ENCODE measurements at places on chromosomes 11 and 22.

DNA sequence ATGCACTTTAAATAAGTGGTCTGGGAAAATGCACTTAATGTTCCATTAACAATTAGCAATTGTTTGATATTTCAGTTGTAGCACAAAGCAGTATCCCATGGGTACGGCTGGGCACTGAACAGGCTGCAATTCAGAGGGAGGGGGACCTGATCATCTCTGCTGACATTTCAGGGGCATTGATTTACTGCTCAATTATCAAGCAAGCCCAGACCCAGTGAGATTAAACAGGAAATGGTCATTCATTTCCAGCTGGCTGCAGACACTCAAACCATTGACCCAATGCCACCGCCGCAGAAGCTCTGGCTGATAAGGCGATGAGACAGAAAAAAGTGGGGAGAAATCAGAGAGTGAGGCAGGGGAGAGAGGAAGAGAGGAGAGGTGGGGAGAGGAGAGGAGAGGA is 1.2 kb downstream of the GPR83 start:
- no peak for DNase-seq

GRCh38 chr22:38108561-38109319 is 1.7 kb downstream of the BAIAP2L2 start:
- DNase-seq = no peak

DNA sequence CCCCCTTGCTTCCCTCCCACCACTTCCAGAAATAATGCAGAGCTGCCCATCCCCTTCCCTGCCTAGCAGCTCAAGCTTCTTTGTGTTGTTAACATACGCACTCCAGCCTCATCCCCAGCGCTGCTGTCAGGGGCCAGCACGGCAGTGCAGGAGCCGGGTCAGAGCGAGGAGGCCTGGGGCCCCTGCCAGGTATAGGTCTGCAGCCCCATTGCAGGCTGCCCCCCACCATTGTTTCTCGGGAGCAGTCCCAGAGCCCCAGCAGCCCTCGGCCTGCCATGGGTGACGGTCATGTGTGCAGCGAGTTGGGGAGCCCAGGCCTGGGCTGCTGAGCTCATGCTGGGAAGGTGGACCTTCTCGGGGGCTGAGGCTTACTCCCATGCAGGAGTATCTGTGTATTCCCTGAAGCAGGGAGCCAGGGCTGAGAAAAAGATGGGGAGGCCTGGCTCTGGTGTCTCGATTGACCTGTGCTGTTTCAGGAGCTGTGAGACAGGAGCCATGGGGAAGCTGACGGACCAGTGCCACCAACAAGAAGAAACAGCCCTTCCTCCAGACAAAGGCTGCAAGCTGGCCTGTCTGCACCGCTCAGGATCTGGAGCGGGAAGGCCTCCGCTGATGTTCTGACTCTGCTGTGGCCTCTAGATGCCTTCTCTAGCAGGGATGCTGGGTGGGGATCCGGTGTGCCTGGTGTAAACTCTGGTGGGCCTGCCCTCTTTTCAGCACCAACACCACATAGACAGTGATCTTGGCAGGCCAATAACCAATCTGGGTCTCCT is 220.5 kb upstream of the B3GAT1 start:
- no peak for DNase-seq

GRCh38 chr11:112279901-112280267 is 19.2 kb upstream of the PLET1 start:
- peak; percentile 64 for DNase-seq

GRCh38 chr11:132804258-132804657 is 728.0 kb downstream of the OPCML start:
- no peak for DNase-seq

- DNase-seq = no peak
Measured at GRCh38 chr11:72111300-72112142, 974 bp downstream of the ANAPC15 start.

DNA sequence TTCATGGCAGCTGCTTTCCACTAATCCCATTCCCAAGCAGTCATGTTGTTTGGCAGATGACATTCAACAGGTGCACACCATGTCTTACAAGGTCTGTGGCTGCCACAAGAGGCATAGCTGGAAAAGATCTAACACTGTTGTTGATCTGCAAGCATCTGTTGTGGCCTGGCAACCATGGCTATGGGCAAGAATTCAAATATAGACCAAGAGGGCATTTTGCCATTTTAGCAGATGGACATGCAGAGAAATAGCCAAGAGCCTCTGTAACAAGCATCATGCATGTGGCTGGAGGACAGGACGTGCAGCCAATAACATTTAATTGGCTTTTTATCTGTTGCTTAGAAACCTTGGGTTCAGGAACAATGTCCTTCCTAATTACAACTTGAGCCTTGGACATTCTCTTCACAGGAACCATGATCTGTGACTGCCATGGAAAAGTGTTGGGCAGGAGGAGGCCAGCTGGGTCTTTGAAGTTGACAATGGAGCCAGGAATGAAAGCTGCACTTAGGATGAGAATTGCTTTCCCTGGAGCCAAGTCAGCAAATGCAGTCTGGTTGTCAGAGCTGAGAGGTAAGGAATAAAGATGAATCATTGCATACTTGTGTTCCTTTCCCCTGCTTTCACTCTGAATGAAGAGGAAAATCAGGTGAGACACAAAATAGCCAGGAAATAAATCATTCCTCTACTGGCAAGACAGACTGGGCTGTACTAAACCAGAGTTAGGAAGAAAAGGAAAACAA is 113.6 kb upstream of the ANO5 start:
- DNase-seq = no peak

GRCh38 chr11:9015677-9016076 is 11.9 kb upstream of the NRIP3 start:
- peak; percentile 13 for DNase-seq

DNA sequence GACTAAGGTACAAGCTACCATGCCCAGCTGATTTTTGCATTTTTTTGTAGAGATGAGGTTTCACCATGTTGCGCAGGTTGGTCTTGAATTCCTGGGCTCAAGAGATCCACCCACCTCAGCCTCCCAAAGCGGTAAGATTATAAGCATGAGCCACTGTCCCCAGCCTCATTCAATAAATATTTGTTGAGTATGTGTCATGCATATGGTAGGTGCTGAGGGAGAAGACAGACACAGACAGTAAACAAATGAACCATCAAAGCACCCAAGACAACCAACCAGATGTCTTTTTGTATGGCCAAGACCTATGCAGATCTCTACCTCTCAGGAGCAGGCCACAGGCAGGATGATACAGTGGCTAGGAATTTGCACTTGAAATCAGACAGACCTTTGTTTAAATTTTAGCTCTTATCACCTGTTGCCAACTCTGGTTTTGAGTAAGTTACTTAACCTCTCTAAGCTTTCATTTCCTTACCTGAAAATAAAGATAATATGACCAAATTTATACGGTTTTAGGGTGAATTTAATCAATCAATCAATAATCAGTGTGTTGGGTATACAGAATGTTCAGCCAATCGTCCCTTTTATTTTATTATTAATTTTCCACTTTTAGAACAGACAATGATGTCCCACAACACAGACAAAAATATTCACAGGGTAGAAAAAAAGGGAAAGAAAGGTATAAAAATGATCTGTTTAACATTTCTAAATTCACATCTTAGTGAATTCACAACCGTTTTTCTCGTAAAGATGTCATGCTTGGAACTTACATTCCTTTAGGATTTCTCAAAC is 128.2 kb downstream of the SGSM3 start:
- DNase-seq = no peak

GRCh38 chr11:65390996-65391395 is 4.6 kb downstream of the FRMD8 start:
- no peak for DNase-seq

DNA sequence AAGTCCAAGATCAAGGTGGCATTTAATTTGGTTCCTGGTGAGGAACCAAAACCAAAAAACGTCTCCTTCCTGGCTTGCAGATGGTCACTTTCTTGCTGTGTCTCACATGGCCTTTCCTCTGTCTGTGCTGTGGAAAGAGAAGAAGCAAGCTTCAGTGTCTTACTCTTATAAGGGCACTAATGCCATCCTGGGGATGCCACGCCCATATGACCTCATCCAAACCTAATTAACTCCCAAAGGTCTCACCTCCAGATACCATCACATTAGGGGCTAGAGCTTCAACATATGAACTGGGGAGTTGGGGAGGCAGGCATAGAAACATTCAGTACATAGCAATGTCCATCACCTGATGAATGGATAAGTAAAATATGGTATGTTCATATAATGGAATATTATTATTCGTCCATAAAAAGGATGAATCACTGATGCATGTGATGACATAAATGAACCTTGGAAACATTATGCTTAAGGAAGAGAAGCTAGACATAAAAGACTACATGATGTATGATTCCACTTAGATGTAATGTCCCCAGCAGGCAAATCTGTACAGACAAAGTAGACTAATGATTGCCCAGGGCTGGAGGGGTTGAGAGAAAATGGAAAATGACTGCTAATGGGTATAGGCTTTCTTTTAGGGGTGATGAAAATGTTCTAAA is 78.6 kb upstream of the B3GNT6 start:
- DNase-seq = no peak

- no peak for DNase-seq
Measured at GRCh38 chr11:31903225-31904074, 92.3 kb upstream of the PAX6 start.

- no peak for DNase-seq
Measured at GRCh38 chr22:32836280-32837123, 35.0 kb downstream of the TIMP3 start.

DNA sequence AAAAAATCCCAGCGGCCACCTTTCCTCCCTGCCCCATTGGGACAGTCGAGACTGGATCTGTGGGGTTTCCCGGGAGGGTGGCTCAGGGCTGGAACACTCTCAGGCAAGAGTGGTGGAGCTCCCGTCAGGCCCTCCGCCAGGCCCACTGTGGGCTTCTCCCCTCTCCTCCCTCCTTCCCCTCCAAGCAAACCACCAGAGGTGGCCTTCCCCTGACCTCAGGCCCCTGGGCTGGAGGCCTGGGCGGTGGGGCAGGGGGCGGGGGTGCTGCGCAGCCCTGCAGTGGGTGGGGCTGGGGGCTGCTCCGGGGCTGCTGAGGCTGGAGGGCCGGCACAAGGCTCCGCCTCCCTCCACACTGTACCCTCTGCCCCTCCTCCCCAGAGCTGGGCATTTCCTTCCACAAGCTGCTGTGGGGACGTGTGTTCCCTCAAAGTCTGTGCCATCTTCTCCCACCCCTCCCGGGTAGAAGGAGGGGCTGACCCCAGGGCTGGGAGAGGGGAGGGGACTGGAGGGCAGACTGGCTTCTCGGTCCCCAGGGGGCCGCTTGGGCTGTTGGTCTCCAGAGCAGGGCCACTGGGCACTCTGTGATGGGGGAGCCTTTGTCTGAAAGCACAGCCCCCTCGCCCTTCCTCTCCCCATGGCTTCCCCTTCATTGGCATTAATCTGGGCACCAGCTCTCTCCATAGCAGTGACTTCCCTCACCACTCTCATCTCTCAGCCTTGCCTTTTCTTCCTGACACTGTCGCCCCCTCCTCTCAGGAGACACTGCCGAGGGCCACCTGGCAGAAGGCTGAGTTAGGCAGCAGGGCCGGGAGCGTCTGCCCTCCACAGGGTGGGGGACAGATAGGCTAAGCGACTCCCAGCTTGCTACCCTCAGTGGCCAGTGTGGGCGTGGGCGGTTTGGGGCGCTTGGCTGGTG is 7.1 kb downstream of the RCOR2 start:
- DNase-seq = no peak

- DNase-seq = no peak
Measured at GRCh38 chr11:79116600-79116999, 324.2 kb downstream of the TENM4 start.

- no peak for DNase-seq
Measured at GRCh38 chr11:110951950-110952503, 239.8 kb upstream of the ARHGAP20 start.

DNA sequence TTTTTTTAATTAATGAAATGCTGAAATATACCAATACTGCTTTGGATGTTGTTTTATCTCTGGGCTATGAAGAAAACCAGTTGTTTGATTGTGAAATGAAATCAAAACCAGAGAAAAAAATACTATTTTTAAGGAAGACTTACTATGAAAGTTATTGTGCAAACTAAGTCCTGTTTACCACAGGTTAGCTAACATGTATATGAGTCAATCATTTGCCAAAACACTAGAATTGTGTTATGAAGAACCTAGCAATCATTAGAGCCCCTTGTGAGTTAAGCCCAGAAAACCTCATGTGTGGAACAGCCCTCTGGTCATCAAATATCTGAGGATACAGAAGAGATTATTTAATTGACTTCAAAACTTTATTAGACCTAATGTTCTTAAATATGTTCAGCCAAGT is 83.7 kb downstream of the FAT3 start:
- no peak for DNase-seq

DNA sequence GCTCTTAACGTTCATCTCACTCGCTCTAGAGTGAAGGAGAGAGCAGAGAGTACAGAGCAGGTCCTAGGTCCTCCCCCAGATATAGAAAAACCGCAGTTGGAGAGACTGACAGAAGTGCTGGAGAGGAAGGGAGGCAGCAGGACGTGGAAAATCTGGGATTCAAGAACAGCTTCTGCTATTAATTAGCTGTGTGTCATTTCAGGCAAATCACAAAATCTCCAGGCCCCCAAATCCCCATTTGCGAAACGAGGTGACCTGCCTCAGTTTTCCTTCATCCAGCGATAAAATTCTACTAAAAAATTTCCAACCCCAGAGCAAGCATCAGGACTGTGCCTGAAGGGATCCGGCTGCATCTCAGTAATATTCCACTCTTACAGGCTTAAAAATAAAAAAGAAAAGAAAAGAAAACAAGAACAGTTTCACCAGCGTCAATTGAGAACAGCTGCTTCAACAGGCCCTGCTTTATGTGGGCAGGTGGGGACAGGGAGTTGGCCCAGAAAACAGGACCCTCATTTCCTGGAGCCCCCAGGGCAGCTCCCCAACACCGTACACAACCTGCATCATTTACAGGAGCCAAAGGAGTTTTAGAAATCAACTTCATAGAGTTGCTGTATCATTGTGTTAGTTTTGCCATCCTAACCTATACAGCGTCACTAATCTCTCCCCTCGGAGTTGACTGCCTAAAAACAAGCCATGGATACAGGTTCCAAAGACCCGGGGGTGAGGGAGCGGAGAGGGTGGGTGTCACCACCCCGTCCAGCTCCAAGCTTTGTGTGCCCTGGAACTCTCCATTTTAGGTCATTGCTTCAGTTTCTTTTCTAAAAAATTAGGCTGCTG is 2.3 kb upstream of the MALAT1 start:
- DNase-seq = no peak

DNA sequence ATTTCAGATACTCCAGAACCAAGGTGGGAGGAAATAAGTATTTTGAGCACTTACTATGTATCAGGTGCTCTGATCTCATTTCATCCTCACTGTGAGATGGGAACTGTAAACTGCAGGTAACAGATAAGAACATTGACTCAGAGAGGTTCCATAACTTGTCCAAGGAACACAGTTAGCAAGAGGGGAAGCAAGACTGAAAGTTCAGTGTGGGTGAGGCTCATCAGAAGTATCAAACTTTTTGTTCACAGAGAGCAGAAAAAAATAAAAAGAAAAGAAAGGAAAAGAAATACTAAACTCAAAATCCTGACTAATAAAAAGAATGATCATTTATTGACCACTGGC is 37.1 kb downstream of the RAB30 start:
- DNase-seq = no peak

GRCh38 chr11:118938491-118939403 is 13.0 kb upstream of the BCL9L start:
- no peak for DNase-seq

Measured in T-helper 1 cell (primary cell).